ENCODE measurements at places on chromosomes 5 and 9.

GRCh38 chr9:100652850-100653249 is 75.0 kb downstream of the CAVIN4 start:
- DNase-seq, result peak; percentile 8

- no peak for DNase-seq
Observed at GRCh38 chr5:166648736-166649135, 1642.7 kb upstream of the WWC1 start.

DNA sequence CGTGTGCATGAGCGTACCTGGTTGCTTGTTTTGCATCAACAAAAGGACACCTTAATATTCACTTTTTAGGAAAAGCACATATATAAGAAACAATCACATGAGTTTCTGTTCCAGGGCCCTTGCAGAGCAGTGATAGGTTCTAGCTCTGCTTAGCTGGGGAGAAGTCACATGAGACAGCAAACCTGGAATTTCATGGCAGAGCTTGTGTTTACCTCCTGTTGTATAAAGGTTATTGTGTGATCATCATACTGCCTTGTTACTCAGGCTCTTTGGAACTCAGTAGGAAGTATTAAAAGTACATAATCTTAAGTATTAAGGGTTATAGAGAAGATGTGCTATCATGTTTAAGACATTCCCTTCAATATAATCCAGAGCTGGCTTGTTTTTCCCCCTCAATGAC is 18.0 kb upstream of the VLDLR start:
- DNase-seq, result no peak

GRCh38 chr9:75087289-75087823 is 599 bp downstream of the NMRK1 start:
- no peak for DNase-seq

DNA sequence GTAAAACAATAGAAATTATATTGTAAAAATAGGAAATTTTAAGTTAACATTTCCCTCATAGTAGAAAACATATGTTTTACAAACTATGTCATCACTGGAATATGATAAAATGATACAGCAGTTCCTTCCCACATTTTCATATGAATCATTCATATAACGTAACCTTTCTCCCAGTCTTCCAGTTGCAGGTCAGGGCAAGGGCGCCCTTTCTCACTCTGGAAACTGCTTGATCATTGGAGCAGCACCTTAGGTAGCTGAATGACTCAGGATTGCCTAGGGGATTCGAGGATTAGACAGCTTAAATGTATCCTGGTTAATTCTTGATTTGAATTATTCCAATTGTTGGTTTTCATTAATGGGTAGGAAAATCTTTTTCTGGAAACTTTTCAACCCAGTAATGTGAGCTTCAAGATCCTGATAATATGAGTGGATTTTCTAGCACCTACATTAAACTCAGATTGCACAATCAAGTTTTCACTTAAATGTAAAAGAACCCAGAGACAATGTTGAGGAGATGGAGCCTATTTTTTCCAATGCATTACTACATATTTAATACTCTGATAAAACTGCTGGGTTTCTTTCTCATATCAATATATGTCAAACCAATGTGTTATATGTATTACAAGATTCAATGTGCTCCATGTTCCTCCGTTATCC is 32.6 kb upstream of the ANXA1 start:
- DNase-seq, result no peak

- DNase-seq, result no peak
Observed at GRCh38 chr5:180519098-180519497, 24.9 kb downstream of the CNOT6 start.

DNA sequence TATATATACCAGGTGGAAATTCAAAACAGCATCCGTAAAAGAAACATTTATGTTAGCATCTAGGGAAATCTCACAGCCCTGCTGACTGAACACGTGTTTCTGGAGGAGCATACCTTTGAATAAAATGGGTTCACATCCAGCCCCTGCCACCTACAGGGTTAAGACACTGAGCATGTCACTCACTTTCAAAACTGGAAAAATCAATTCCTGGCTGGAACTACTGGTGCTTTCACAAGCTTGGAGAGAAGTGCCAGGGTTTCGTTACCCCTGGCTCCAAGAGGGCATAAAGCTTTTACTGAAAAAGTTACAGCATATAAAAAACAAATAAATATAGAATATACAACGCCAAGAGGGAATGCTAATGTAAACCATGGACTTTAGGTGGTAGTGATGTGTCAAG is 48.0 kb downstream of the SERINC5 start:
- DNase-seq, result no peak

GRCh38 chr9:86975606-86976005 is 28.3 kb upstream of the GAS1 start:
- no peak for DNase-seq

- DNase-seq, result no peak
Observed at GRCh38 chr9:18905028-18905882, 127.8 kb downstream of the SAXO1 start.

DNA sequence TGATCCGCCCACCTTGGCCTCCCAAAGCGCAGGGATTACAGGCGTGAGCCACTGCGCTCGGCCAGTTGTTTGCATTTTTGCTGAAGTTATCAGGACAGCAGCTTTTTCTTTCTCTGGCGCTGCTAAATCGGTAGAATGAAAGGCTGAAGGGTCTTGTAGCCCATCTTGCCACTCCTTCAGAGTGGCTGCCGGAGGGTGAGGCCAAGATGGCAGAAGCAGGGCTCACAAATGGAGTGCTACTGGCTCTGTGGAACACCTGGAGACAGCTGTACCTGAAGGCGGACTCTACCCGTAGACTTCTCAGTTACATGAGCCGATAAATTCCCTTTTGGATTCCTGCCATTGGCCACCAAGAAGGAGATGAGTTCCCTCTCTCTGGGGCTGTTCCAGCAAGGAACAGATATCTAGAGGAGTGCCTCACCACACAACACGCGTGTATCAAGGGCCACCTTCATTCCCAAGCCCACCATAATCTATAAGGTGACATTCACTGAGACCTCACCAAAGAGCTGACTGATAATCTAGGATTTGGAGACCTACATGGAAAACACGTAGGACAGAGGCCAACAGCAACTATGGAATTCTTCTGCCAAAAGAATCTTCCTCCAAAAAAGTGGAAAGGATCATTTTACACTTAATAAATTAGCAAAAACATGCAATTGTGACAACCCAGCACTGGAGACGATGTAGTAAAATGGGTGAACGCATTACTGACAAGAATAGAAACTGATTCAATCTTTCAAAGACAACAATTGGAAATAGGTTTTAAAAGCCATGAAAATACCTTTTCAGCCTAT is 21.8 kb downstream of the STK10 start:
- no peak for DNase-seq

DNA sequence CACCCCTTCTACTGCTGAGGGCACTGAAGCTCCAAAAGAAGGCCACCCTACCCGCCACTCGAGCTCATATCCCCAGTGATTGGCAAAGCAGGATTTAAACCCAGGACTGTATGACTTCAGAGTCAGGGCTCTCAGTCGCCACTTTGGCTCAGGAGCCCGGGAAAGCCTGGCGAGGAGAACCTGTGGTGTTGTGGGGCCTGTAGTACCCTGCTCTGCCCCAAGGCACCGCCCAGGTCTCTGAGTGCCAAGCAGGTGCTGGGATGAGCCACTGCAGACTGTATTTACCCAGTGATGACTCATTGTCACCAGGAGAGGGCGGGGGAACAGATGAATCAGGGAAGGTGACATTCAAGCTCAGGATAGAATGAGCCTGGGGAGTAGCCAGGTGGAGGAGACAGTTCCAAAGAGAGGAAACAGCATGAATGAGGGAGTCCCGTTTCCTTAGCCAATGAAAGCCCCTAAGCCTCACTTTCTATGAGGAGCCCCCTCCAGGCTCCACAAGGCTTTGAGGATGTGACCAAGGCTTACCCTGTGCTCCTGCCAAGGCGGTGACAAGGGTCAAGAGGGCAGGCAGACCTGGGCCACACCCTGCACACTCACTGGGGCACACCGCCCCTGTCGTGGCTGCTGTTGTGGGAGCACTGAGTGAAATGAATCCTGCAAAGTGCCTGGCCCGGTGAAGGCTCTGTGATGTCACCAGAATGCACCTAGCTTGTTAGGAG is 17.8 kb upstream of the DPM2 start:
- DNase-seq, result peak; percentile 34

GRCh38 chr9:76161541-76161940 is 232.7 kb downstream of the RFK start:
- peak; percentile 70 for DNase-seq

DNA sequence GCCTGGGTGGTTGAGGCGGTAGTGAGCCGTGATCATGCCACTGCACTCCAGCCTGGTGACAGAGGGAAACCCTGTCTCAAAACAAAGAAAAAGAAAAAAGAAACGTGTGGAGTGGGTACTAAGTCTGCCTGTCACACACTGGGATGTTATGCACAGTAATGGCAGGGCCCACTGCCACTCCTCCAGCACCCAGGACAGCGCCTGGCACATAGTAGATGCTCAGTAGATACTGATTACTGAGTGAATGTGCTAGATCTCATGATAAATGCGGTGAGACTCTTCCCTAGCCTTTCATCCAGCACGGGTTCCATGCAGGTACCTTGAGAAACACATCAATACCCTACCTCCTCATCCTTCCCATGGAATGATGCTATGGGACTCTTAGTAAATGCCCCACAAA is 87.4 kb upstream of the HSPA9 start:
- DNase-seq, result no peak

GRCh38 chr5:14713476-14714390 is 49.2 kb downstream of the OTULIN start:
- DNase-seq, result no peak

DNA sequence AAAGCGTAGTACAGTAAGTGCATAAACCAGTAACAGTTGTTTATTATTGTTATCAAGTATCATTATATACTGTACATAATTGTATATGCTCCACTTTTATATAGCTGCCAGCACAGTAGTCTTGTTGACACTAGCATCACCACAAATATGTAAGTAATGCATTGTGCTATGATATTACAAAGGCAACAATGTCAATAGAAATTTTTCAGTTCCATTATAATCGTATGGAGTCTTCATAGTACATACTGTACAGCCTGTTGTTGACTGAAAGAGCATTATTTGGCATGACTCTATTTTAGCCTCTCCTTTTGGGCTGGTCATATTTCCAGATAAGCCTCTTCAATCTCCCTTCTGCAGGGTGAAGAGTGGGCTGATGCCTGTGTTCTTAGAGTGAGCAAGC is 40.4 kb downstream of the CFAP95 start:
- DNase-seq, result no peak

DNA sequence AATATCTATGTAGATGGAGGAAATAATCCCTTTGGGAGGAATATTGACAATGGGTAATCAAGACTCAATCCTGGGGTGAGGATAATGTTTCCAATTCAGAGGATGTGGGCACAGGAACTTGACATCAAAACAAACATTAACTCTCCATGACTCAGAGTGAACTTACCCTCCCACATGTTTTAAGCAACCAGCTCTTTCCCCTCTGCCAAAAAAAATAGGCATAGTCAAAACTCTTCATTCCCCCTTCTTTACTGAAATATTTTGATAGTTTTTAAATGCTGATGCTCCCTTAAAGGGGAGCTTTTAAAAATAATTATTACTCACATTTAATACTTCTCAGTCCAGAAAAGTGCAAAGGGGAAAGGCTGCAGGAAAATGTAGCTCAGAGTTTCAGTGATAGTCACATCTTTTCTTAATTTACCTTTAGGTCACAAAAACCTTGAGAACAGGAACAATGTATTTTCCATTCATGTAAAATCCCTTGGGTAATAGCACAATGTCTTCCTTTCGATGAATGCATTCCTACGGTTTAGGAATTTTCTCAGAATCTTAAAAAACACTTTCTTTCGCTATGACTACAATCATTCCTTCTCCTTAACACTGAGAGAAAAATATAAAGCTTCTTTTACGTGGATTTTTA is 298.4 kb upstream of the GRAMD2B start:
- no peak for DNase-seq

DNA sequence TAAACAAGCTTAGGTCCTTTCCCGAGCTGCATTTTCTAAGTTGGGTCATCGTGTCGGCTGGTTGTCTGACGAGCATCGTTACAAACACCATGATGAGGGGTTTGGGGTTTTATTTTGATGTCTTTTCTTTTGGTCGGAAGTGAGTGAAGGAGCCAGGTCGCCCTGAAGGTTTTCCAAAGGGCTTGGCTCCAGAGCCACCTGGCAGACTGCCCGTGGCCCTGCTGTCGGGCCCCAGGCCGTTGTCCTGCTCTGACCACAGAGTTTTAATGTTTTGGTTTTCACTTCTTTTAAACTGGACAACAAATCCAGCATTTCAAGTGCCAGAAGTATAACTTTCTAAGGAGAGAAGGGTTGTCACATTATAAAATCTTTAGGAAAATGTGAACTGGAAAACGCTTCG is 42.3 kb downstream of the TENT4A start:
- no peak for DNase-seq

DNA sequence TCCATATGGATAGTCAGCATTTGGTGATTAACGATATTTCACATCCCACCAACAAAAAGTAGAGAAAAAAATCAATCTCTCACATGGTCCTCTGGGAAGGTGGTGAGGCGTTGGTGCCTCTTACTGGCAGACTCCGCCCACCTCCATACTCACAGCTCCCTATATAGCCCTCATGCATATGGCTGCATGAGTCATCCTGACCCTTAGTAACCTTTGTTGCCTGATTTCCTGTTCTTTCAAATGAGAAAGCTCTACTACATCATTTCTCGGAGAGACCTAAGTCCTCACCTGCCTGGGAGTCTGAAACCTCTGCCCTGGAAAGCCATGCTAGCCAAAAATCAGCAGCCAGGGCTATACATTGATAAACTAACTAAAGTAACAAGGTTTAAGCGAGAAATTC is 33.3 kb upstream of the ABCA1 start:
- peak; percentile 20 for DNase-seq

DNA sequence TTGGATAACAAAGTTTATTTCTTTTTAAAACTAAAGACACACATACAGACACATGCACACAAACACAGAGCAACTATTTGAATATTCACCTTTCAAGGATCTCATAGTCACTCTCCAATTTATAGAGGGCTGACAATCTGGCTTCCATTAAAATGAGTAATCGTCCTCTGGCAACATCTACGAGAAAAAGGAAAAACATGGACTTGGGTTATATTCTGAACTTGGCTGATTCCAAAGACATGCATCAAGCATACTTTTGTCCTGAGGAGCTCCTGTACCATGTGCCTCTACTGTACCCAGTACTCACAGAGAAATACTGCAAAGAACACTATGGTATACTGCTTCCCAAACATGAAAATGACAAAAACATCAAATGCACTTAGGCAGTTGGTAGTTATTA is 15.4 kb downstream of the IARS1 start:
- no peak for DNase-seq

DNA sequence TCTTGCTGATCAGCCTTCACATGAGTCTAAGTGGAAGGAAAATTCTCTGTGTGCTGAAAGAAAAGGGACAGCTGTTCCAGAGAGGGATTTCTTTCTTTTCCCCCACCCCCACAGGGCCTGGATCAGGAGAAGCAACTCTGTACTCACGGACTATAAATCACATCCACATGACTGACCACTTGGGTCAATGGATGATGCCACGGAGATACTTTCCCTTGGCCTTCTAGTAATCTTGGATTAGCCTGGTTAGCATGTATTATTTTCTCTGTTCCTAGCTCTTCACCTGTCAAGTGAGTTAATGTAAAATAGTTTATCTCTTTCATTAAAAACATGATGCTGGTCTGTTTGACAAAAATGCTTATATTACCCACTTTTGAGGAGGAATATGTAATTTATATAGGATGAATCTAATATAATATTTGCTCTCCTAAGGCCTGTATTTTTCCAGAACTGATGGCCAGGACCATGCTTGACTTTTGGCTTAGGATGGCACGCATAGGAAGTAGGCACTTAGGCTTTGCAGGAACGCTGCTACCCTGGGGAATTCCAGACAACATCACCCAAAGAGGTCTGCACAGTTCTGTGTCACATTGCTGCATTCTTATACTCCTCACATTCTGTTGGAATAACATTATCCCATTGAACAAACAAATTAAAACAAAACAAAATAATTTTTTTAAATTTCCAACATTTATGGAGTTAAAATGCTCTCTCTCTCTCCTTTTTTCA is 892.1 kb downstream of the TLE1 start:
- no peak for DNase-seq
